NCI-H2081 treated with DMSO at 0.1 percent for 48 hours (cell line): ENCODE measurements at places on chromosomes 6 and 20.

GRCh38 chr6:125722886-125723285, 26.5 kb upstream of the HEY2 start:
- DNase-seq = no peak

DNA sequence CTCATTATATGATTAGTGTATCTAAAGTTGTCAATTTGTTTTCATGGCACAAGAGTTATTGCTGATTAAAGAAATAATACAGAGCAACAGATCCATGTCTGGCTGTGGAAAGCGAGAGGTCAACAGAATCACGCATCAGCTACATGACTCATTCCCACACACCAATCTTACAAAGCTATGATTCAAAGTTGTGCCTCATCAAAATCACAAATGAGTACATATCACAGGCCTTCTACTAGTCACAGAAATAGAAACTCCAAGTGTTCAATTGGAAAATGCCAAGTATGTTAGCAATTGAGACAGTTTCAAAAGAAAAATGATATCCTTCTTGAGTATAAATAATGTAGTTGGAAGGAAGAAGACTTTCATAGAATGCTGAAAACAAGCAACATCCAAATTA, 57.8 kb upstream of the NKAIN2 start:
- DNase-seq = no peak

- DNase-seq = no peak
Observed at GRCh38 chr6:134004714-134005113, 47.7 kb downstream of the SLC2A12 start.

GRCh38 chr6:1622220-1622850, 12.6 kb downstream of the FOXC1 start:
- DNase-seq = no peak

DNA sequence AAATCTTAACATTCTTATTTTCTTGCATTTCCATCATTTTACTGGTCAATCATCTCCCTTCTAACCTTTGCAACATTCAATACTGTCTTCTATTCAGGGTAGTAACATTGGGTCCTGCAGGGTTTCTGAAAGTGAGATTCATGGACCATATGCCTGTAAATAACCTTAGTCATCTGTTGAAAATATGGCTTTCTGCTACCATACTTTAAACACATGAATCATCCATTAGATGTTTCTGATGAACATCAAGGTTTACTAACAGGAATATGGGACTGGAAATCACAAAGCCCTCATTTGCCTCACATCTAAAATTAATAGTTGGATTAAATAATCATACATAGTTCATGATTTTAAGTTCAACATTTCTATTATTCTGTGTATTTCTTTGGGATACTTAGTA, 475.9 kb upstream of the MARCKS start:
- DNase-seq = no peak
